ENCODE measurements at places on chromosomes 16 and 17.

- no peak for DNase-seq
Measured at GRCh38 chr17:28807925-28808634, 34.5 kb downstream of the FAM222B start.

- DNase-seq, result no peak
Measured at GRCh38 chr16:75267631-75268264, 16.3 kb upstream of the BCAR1 start.

DNA sequence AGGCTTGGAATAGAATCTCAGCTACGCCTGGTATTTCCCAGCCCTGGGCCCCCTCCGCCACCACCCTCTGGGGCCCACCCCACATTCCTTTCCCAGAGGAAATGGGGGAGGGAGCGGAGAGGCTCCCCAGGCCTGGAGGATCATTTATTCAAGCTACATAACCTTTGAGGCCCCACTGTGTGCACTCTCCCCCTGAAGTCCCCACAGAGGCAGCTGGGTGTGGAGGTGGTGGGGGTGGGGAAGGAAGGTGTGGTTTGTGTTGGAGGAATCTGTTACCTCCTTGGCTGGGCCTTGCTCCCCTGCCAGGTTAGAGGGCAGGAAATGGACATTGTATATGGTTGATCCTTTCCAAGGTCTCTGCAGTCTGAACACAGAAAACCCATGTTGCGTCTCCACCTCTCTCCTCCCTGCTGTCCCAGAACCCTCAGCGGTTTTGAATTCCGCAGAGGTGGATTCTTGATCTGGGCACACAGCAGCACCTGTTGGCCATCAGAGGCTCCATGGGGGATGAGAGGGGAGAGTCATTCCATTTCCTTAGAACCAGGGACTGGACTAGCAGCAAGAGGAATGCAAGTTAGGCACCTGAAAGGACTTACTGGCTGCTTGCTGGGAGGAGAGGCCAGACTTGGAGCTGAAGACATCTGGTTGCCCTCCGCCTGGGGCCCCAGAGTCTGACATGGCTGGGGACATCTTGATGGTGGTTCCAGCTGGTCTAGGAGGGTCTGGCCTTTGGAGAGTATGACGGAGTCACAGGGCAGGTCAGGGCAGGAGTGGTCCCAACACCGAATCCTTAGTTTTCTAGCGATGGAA, 23.0 kb downstream of the ARHGAP23 start:
- no peak for DNase-seq

DNA sequence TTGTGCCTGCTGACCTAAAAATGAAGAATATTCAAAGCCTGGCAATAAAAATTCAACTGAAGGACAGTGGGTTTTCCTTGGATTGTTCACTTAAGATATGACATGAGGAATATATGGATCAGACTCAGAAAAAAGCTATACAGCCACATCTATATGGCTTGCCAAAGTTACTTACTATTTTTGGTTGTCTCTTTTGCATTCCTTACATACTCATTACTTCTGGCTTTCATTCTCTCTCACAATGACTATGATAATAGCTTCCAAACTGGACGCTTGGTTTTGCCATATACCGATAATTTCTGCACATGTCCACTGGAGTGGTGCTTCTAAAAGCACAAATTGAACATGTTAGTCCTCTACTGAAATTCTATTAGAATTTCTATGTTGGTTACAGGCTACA, 664.9 kb downstream of the CDH8 start:
- no peak for DNase-seq

DNA sequence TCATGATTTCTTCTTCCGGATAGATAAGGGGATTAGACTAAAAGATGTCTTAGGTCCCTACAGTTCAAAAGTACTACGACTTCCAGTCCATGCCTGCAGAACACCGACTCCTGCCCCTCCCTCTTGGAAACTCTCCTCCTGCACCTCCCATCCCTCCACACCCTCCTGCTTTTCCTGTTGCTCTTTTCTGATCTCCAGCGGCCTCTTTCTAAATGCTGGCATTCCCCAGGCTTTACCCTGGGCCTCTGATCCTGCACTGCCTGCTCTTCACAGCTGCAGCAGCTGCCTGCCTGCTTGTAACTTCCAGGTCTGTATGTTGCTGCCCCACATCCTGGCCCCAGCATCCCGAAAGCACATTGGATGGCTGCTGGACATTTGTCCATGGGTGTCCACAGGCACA, 154.2 kb downstream of the KCNJ12 start:
- no peak for DNase-seq

DNA sequence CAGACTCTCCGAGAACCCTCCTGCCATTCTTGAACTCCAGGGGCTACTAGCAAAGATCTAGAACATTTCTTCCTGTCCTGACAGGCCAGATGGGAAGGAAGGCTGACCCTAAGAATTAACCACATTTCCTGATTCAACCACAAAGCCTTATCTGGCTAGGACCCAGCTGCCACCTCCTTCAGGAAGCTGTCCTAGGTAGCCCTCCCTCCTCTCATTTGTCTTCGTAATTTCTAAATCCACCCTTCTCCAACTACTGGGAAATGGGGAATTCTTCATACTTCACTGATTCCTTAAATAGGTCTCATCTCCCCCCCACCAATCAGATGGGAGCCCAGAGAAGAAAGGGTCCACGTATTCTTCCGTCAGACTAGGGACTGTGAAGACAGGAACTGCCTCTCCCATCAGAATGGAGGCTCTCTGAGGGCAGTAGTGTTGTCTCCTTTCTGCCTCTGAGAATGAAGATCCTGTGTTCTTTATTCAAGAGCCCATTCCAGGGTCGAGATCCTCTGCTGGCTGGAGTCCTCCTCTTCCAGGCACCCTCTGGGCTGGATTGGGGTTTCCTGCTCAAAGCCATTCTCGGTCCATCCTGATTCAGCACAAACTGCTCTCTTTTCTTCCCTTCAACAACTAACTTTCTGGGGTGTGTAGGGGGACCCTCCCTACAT, 2.1 kb downstream of the SAMD14 start:
- no peak for DNase-seq

DNA sequence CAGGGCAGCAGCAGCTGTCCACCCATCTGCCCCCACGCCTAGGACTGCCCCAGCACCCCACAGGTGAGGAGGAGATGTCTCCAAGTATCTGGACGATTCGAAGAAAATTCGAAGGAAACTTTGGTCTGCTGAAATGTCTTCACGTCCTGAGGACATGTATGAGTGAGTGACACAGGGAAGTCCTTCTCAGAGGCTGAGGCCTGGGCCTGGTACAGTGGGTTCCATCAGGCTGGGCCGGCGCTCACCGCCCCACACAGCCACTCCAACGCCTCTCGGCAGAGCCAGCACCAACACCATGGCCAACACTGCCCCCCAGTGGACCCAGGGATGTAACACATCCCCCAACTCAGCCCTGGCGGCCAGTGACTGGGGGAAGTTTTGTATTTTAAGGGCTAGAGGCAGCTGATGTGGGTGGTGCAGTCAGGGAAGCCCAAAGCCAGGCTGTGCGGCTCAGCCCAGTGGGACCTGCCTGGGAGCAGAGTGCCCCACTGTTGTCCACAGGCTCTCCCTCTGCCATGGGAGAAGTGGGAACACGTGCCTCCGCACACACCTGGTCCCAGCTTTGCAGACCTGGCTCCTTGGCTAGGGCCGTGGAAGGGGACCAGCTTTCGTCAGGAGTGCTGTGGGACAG, 55.8 kb upstream of the FASN start:
- peak; percentile 93 for DNase-seq

GRCh38 chr17:3827124-3827773, 18.8 kb downstream of the NCBP3 start:
- peak; percentile 78 for DNase-seq

GRCh38 chr16:89209522-89210044, 7.9 kb upstream of the ZNF778 start:
- no peak for DNase-seq

- peak; percentile 75 for DNase-seq
Measured at GRCh38 chr16:83932955-83933673, 19.9 kb upstream of the OSGIN1 start.

DNA sequence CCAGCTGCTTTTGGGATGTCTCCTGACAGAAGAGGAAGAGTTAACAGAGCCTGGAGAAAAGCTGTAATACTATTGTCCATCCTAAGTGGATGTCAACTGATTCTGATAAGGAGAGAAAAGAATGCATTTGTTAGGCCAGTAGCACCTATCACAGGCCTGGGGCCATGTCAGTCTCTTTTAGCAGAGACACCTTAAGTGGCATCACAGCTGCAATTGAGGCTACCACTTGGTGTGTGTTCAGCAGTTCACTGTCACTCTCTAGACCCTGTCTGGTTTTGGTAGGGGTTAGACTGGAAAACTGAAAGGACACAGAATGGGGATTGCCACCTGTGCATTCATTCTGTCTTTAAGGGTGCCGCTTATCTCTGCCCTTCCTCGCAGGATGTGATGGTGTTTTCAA, 42.0 kb downstream of the PSMD12 start:
- no peak for DNase-seq

- peak; percentile 98 for DNase-seq
Measured at GRCh38 chr17:68035131-68035522, 408 bp upstream of the KPNA2 start.

DNA sequence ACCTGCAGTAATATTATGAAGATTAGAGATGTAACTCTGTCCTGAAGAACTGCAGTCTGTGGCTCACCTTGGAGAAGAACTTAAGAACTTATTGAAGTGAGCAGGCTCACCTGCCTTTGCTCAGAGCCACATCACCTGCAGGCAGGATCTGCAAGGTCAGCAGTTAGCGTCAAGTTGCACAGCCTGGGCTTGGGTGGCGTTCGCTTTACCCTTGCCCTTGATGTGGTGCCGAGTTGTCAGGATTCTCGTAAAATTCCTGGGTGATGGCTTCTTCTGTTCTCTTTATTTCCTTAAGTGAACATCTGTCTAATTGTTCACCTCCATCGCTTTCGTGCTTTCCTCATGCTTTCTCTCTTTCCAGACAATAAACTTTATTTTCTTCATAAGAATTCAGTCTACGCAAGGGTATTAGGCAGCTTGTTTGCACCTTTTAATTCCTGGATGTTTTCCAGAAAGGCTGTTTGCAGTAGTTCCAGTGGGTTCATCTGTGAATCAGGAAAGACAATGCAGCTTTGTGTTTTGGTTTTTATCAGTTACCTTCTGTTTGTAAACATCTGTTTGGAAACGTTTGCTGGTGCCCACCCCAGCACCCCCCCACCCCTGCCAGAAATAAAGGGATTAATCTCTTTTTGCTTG, 254.3 kb downstream of the WWOX start:
- no peak for DNase-seq

DNA sequence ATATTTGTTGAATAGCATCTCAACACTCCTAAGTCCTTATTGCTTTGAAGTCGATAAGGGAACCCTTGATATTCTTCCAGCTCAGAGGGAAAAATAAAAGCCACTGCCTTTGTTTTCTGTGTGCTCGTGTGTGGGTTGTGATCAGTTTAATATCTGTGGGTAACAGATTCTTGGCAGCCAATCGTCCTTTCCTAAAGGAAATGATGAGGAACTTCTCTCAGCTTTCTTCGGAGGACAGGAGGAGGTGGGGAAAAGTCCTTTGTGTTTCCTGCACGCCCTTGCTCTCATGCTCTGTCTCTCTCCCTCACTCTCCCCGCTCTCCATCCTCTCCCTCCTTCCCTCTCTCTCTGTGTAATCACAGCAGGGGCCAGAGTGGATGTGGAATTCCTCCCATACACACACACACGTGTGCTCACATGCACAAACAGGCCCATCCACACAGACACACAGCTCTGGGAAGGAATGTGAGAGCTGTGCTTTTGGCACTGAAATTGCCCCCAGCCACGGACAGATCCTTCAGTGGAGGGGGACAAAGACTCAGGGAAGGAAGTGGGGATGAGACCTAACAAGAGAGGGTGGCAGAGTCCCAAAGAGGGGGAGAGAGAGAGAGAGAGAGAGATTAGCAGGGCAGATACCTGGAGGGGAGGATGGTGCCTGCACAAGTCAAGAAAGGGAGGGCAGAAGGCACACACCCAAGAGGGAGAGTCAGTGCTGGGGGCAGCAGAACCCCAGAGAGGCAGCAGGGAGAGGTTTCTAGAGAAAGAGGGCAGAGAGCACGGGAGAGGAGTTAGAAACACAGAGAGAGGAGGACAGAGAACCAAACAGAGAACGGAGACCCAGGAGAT, 83.5 kb upstream of the PLCG2 start:
- DNase-seq, result no peak

GRCh38 chr16:75452464-75453190, 11.9 kb downstream of the TMEM170A start:
- DNase-seq, result no peak
